ENCODE measurements at places on chromosomes 5 and 9.

GRCh38 chr9:134585746-134586706, 55.6 kb upstream of the COL5A1 start:
- DNase-seq: no peak

DNA sequence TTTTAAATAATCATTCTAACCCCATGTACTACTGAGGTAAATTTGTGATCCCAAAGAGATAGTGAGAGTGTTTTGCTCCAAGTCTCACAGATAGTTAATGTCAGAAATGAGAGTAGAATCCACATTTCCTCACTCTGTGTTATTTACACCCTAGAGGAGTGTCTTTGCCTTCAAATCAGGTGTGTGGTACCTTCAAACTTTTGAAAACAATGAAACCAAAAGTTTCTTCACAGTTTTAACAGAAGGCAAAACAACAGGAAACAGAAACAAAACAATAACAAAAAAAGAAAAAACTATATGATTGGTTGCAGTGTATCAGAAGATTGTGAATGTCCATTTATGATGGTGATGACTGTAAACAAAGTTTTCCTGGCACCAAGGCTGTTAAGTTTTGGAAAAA, 85.9 kb downstream of the ERBIN start:
- no peak for DNase-seq

GRCh38 chr9:122347348-122348287, 23.2 kb upstream of the PTGS1 start:
- DNase-seq: no peak

DNA sequence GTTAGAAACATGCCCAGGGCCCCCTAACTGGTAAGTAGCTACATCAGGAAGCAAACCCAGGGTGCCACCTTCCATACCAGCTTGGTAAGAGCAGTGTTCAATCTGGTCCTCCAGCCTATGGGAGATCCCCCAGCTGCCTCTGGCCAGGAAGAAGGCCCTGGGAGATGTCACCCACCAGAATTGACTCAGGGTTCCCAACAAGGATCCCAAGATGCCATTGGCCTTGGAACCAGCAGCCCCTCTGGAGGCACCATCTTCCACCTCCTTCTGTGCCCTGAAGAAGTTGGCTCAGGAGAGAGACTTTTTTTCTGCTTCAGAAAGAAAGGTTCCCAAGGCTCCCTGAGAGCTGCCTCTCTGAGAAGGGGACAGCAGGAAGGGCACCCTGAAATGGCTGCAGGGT, 56.6 kb upstream of the IL17B start:
- DNase-seq: no peak

DNA sequence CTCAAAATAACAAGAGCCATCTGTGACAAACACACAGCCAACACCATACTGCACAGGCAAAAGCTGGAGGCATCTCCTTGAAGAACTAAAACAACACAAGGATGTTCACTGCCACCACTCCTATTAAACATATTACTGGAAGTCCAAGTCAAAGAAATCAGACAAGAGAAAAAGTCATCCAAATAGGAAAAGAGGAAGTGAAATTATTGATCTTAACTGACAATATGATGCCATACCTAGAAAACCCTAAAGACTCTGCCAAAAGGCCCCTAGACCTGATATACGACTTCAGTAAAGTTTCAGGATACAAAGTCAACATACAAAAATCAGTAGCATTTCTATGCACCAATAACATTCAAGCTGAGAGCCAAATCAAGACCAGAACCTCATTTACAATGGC, 30.0 kb upstream of the MACIR start:
- DNase-seq: no peak

GRCh38 chr5:72559866-72560766, 52.9 kb upstream of the ZNF366 start:
- no peak for DNase-seq

- no peak for DNase-seq
Measured at GRCh38 chr9:12817702-12818101, 42.9 kb downstream of the LURAP1L start.

- no peak for DNase-seq
Measured at GRCh38 chr5:1909346-1909985, 26.7 kb upstream of the IRX4 start.

- DNase-seq: no peak
Measured at GRCh38 chr5:64629841-64630240, 60.5 kb upstream of the SHISAL2B start.
